ENCODE measurements at places on chromosomes 12 and 14.
A peak's percentile ranks its signal among the peaks of the same experiment; 100 is the strongest.

- DNase-seq = peak; percentile 75
These were observed 13.0 kb upstream of the ITPR2 start for GRCh38 chr12:26845984-26846383.

GRCh38 chr12:1491983-1492697 is 102.2 kb downstream of the FBXL14 start:
- DNase-seq = no peak

GRCh38 chr12:52250048-52250990 is 17.3 kb downstream of the KRT7 start:
- DNase-seq = no peak

DNA sequence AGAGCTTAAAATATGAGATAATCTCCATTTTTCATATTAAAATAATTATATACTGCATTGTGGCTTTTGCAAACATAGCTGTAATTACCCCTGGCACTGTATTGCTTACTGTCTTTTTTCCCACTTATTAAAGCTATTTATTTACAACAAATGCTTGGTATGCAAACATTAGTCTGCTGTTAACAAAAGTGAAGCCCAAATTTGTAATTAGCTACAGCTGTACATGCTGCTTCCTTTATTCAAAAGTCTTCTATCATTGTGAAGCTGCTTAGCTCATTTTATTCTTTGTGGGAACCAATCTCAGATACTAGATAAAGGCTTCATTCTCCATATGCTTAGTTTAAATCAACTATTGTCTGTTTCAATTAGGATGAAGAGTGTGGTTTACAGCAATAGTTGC is 425.8 kb upstream of the FOXG1 start:
- no peak for DNase-seq

GRCh38 chr14:56794088-56794556 is 16.2 kb downstream of the OTX2 start:
- DNase-seq = no peak

GRCh38 chr12:58502226-58502625 is 418.1 kb downstream of the LRIG3 start:
- DNase-seq = peak; percentile 60

DNA sequence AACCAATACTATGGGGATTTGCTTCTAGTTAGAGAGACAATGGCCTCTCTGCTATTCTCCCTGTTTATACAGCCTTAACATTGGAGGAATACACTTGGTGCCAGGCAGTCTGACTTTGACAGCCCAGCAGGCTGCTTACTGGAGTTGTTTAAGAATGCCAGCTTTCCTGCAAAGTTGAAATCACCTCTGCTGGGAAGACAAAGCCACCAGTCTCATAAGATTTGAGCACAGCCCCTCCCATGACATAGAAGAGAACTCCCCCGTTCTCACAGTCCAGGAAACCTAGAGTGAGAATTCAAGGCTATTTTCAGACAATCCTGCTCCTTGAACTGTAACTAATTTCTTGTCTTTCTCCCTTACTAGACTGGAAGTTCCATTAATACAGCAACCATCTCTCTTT is 21.1 kb upstream of the CATSPERB start:
- no peak for DNase-seq

DNA sequence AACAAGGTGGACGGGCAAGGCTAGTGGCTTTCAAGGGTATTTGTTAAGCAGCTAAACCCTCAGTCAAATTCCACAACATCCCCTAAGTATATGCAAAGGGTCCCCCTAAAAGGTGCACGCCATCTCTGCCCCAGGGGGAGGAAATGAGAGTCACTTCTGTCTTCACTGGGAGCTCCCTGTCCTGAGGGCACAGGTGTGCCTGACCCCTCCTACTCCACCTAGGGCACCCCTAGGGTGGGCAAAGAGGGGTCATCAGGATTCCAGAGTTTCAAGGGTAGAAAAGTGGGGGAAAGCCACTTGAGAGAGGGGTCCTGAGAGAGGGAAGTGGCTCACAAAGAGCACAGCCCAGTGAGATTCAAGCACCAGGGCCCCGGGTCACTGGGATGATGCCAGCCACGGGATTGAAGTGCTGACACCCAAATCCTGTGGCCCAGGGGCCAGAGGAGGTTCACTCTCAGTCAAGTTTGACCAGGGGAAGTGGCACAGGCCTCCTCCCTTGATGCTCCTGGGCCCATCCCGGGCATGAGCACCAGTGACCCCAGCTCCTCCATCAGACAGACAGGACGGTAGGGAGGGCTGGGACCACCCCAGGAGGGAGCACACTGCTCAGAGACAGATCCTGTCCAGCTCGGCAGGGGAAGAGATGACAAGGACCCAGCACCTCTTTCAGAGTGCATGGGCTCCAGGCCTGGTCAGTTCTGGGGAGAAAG is 82.3 kb upstream of the BCL11B start:
- DNase-seq = no peak

DNA sequence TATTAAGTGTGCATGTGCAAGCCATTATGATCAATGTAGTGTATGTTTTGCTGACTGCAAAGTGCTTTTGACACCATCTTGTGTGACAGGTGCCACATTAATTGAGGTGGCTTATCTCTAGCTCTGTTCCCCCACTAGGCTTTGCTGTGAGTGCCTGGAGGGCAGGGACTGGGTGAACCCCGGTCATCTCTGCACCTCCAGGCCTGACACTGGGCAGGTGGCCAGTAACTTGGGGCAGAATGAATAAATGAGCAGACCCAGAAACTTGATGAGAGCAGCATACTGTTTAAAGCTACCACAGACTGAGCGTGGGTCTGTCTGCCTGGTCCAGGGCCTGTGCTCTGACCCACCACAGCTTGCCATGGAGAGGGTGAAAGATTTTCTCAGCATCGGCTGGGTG is 151.6 kb downstream of the CALM1 start:
- DNase-seq = no peak

- DNase-seq = no peak
These were observed 20.2 kb upstream of the FUT8 start for GRCh38 chr14:65392296-65392695.

DNA sequence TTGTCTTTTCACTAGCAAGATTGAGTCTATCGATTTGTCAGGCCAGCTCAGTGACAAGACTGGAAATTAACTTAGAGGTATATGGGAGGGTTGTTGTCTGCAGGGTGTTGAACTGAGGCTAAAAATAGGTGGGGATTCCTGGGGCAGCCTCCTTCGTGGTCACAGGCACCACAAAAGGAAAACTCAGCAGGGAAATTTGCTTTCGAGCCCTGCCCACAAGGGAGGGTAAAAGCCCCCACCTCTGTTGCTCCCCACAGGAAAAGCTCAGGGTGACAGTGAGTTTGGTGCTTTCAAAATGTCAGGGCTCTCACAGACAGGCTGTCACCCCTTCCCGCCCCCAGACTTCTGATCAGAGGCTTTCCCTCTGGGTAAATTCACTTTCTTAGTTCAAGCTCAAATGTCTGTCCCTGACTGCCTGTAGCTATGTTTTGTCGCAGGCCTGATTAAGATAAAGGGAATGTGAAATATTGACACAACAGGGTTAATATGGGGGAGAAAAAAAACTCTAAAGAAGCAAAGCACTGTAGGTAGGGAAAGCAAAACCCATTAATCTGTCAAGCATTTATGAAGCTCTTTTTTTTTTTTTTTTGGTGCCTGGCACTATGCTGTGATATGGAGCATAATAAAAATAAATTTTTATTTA is 11.7 kb upstream of the NFKBIA start:
- peak; percentile 56 for DNase-seq

DNA sequence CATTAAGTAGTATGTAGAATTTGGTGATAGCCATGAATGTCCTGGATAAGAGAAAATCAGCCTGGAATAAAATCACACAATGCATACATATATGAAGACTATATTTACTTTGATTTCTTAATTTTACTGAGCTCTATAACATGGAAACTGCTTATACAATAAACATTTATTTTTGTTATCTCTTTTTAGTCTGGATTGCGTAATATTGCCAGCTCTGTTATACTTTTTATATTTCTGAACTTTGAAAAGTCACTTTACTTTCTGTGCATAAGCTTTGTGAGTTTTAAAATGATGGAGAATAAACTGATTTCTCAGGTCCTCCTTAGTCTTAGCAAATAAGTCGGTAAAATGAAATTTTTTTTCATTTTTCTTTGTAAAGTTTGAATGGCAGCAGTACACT is 19.2 kb upstream of the ABCD2 start:
- no peak for DNase-seq

GRCh38 chr12:27488479-27488878 is 35.5 kb upstream of the PPFIBP1 start:
- DNase-seq = no peak

DNA sequence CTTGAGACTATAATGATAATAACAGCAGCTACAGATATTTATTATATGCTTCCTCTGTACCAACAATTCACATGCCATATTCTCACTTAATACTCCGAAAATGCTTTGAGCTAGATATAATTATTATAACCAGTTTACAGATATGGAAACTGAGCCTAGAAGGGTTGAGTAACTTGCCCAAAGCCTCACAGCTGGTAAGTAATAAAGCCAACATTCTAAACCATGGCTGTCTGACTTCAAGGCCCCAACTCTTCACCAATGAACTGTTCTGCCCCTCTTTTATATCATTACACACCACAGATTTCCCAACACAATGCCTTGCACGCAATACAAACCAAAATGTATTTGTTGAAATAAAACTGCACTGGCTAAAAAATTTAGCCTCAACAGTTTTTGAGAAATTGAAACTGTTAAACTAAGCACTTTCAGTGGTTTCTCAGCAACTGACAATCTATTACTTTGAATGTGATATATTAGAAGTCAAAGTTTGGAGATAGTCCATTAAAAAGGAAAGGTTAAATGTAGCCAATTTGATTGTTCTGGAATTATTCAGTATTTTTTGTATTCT is 222.5 kb upstream of the ARHGAP5 start:
- DNase-seq = no peak

GRCh38 chr12:82609234-82609914 is 77.3 kb upstream of the TMTC2 start:
- DNase-seq = no peak

Data from EH (cell line).